ENCODE measurements at places on chromosomes 1 and 21.
A peak's percentile ranks its signal among the peaks of the same experiment; 100 is the strongest.

- no peak for DNase-seq
These were observed 599.8 kb downstream of the ADGRL2 start for GRCh38 chr1:82400521-82400920.

DNA sequence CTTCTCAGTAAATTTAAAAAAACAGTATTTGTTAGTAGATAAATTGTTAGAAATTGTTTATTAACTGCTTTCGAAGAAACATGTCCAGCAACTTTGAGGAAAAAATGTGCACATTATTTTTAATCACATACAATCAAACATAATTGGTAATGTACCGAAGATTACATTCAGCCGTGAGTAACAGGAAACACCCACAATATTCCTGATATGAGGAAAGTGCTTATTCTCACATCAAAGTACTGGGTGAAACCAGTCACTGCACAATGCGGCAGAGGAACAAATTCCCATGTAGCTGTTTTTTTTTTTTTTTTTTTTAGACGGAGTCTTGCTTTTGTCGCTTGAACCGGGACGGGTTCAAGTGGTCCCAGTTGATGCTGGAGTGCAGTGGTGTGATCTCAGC, 9.7 kb downstream of the ACBD3 start:
- DNase-seq, result no peak

DNA sequence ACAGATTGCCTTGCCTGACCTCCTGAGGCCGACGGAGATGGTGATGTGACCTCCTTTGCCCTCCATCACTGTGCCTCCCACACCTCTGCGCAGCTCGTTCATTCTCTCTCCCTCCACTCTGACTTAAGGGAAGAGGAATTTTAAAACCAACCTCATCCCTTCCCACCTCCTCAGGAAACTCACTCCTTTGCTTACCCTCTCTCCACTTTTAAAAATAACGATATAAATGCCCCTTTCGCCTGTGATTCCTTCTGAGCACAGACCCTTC, 21.2 kb downstream of the LRRN2 start:
- no peak for DNase-seq

- DNase-seq, result no peak
These were observed 15.4 kb downstream of the COL9A2 start for GRCh38 chr1:40301541-40302299.

GRCh38 chr1:88680911-88681622, 3.0 kb upstream of the PKN2 start:
- DNase-seq, result no peak

DNA sequence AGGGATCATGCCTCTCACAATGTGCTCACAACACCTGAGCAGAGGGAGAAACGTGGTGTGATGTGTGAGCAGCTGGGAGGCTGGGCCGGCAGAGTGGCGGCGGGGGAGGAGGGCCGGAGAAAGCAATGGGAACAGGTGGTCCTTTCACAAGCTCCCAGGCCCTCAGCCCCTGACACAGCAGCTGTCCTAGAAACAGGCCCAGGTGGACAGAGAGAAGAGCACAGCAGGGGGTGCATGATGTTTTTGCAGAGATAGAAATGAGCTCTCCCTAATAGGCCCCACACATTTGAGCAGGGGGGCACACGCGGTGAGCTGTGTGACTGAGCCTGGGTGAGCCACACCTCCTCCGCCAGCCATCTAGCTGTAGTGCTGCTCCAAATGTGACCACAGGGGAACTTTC, 7.6 kb upstream of the RGS16 start:
- no peak for DNase-seq

DNA sequence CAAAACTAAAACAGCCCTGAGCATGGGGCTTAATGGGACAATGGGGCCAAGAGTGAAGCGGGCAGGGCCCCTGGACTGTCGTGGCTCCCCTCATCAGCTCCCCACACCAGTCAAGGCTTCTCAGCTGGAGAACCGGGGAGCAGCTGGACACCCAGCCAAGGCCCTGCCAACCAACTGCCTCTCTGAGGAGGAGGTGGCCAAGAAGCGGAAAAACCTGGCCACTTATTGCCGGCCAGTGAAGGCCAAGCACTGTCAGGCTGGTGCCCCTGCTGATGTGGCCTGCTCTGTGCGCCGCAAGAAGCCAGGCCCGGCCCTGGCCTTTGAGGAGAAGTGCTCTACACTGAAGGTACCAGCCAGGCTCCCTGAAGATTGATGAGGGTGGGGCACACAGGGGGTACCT, 2.5 kb upstream of the CYB561D1 start:
- no peak for DNase-seq

GRCh38 chr1:4527819-4528218, 126.6 kb upstream of the AJAP1 start:
- no peak for DNase-seq

- DNase-seq, result no peak
These were observed 48.2 kb upstream of the BTG3 start for GRCh38 chr21:17660862-17661261.

- DNase-seq, result peak; percentile 53
These were observed 490.3 kb downstream of the TTLL7 start for GRCh38 chr1:83508485-83509151.

GRCh38 chr1:161954050-161954449, 69.6 kb downstream of the OLFML2B start:
- no peak for DNase-seq

- DNase-seq, result no peak
These were observed 5.1 kb upstream of the VWA1 start for GRCh38 chr1:1430114-1430982.

DNA sequence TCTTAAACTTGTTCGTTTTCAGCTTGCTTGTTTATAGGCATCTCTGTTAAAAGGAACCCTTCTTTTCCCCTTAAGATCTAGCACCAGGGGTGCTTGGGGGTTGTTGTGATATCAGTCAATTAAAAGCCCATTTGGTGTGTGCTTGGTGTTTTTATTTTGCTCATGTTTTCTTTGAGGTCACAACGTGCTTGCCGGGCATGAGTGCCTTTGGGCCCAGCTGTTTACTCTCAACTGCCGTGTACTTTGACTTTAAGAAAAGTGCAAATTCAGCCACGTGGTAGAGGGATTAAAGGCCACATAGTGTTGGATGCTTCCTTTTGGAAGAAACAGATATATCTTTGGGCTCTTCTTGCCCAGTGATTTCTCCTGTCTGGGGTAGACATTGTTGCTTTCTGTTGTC, 10.5 kb downstream of the ARID1A start:
- DNase-seq, result no peak

DNA sequence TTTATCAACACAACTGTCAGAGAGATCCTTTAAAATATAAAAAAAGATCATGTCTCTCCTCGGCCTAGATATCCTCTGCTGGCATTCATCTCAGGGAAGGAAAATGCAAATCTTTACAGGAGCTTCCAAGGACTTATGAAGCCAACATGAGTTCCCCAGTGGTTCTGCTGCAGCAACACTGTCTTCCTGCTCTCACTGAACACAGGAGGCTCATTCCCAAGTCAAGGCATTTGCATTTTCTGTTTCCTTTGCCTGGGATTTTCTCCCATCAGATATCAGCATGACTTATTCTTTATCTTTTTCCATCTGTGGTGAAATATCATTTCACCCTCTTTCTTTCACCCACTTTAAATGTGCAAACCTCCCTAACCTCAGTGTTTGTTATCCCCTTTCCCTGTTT, 513.8 kb upstream of the ZP4 start:
- no peak for DNase-seq

GRCh38 chr21:20257052-20257740, 741.0 kb upstream of the NCAM2 start:
- DNase-seq, result no peak

- DNase-seq, result no peak
These were observed 113.7 kb downstream of the ZNF281 start for GRCh38 chr1:200296091-200296661.

DNA sequence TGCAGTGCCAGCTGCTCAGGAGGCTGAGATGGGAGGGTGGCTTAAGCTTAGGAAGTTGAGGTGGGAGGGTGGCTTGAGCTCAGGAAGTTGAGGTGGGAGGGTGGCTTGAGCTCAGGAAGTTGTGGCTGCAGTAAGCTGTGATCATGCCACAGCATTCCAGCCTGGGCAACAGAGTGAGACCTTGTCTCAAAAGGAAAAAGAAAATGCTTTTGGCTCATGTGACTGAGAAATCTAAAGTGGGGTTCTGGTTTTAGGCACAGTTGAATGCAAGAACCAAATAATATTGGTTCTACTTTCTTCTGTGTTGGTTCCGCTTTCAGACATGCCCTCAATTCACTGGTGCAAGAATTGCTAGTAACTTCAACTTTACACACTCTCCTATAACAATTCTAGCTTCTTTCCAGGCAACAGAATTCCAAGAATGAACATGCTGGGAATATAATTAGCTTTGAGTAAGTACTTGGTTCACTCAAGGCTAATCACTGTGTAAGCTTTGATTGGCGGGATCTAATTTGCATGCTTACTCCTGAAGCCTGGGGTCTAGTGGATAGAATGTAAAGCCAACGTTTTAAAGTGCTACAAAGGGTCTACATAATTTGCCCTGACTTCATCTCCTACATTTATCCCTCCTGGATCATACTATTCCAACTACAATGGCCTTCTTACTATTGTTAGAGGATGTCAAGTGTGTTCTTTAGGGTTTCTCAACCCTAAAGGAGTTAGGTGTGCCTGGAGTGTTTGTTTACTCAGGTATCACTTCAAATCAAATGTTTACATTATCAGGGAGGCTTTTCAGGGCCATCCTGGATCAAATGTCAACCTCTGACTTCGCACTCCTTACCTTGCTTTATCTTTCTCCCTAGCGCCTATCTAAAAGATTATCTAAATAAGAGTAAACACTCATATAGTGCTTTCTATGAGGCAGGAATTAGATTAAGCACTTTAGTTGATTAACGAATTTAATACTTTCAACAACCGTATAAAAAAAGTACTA, 115.1 kb downstream of the SLC16A1 start:
- no peak for DNase-seq

GRCh38 chr1:87791931-87792740, 463.5 kb downstream of the LMO4 start:
- DNase-seq, result no peak

- DNase-seq, result no peak
These were observed 244.4 kb downstream of the PBX1 start for GRCh38 chr1:164803366-164803765.

GRCh38 chr1:109161858-109162606, 48.1 kb downstream of the ELAPOR1 start:
- DNase-seq, result peak; percentile 42

GRCh38 chr1:99281105-99281504, 16.8 kb downstream of the PLPPR4 start:
- no peak for DNase-seq

DNA sequence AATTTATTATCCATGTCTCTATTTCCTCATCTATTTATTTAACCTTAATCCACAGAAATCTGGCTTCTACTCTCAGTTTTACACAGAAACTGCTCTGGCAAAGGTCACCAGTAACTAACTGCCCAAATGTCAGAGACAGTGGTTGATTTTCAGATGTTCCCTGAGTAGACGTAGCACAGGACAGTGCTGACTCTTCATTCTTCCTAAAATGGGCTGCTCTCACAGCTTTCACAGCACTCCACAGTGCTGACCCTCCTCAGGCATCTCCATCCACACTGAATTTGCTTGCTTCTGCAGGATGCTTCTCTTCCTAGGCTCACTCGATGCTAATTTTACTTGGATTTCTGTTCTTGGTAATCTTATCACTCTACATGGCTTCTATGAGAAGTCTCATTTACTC, 508.2 kb upstream of the ZRANB2 start:
- no peak for DNase-seq

- no peak for DNase-seq
These were observed 24.7 kb upstream of the PTCH2 start for GRCh38 chr1:44867801-44868200.

DNA sequence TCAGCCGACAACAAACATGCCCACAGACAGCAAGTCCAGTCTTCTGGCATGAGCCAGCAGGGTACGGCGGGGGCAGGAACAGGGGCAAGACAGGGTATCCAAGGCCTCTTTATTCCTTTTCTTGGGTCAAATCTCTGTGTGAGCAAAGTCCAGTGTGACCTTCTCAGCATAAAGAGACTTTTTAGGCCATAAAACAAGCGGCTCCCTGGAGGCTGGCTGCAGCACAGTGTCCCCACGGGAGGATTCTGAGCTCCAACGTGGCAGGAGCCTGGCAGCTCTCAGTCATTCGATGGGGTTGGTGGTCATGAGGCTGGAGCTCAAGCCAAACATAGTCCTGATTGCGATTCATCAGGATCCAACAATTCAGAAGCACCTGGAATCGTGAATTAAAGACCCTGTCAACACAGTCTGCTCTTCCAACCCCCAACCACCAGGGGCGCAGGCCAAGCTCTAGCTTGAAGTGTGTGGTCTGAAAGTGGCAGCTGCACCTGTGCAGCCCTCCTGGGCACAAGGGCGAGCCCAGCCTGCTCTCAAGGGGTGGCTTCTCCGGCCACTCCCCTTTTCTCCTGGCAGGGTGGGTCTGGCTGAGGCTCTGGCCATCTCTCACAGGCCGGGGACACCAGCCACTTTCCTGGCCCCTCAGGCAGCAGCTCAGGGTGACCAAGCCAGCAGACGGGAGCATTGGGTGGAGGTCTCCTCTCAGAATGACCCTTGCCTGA, 62.1 kb downstream of the SLC66A1 start:
- DNase-seq, result no peak

- DNase-seq, result no peak
These were observed 86.7 kb downstream of the C1orf94 start for GRCh38 chr1:34263406-34263805.

DNA sequence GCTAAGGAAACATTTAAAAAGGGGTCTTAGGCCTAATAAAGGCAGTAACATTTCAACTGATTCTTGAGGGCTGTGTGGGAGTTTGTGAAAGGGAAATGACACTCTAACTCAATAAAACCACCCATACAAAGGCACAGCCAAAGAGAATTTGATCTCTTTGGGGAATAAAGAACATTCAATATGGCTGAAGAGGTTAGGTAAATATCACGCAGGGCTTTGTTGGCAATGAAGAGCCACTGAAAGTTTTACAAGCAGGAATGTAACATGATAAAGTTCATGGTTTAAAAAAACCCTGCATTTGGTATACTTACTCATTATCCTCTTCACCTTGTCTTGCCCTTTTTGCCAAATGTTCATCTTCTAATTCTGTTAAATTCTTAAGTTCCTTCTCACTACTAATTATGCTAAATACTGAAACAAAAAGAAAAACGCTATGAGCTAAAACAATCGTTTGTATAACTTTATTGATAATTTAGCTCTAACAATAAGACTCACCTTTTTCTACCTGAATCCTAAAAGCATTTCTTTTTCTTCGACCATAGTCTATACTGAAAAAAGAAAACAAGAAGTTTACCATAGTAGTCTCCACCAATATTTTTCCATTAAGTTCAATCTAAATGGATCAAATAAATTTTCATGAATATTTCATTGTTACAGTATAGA, 12.5 kb downstream of the NVL start:
- no peak for DNase-seq

GRCh38 chr1:197126691-197127090, 19.8 kb downstream of the ASPM start:
- no peak for DNase-seq

All from activated CD8-positive, alpha-beta T cell treated with anti-CD3 and anti-CD28 coated beads for 36 hours (primary cell).